ENCODE measurements at places on chromosomes 5 and 9.

GRCh38 chr5:62614355-62614754 lies 35.7 kb downstream of the LRRC70 start:
- no peak for DNase-seq

- DNase-seq, result no peak
Observed at GRCh38 chr5:34914671-34915138, 599 bp downstream of the RAD1 start.

GRCh38 chr5:161155451-161155850 lies 303.4 kb upstream of the ATP10B start:
- no peak for DNase-seq

GRCh38 chr5:53476531-53477480 lies 3.6 kb upstream of the FST start:
- peak; percentile 58 for DNase-seq

- DNase-seq, result no peak
Observed at GRCh38 chr9:33146298-33146697, 20.8 kb downstream of the B4GALT1 start.

GRCh38 chr5:132180134-132180745 lies 47.4 kb downstream of the P4HA2 start:
- peak; percentile 77 for DNase-seq

DNA sequence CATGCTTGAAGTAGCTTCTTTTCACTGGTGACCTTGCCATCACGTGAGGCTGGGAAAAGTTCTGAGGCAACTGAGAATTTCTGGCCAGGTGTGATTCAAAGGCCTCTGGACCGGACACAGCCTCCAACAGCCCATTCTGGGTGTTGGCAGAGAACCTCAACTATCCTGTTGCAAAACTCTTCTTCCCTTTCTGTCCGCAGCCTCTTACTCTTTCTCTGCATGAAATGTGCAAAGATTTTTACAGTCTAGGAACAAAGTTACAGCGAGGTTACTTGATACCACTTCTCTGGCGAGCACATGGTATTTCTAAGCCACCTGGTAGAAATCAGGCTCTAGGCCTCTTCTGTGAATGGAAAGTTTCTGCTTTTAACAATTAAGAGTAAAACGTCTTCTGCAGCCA lies 79.2 kb downstream of the FREM1 start:
- DNase-seq, result no peak

- DNase-seq, result no peak
Observed at GRCh38 chr5:164680812-164681520, 1175.5 kb downstream of the MAT2B start.

- no peak for DNase-seq
Observed at GRCh38 chr5:67149951-67150523, 46.6 kb downstream of the CD180 start.

DNA sequence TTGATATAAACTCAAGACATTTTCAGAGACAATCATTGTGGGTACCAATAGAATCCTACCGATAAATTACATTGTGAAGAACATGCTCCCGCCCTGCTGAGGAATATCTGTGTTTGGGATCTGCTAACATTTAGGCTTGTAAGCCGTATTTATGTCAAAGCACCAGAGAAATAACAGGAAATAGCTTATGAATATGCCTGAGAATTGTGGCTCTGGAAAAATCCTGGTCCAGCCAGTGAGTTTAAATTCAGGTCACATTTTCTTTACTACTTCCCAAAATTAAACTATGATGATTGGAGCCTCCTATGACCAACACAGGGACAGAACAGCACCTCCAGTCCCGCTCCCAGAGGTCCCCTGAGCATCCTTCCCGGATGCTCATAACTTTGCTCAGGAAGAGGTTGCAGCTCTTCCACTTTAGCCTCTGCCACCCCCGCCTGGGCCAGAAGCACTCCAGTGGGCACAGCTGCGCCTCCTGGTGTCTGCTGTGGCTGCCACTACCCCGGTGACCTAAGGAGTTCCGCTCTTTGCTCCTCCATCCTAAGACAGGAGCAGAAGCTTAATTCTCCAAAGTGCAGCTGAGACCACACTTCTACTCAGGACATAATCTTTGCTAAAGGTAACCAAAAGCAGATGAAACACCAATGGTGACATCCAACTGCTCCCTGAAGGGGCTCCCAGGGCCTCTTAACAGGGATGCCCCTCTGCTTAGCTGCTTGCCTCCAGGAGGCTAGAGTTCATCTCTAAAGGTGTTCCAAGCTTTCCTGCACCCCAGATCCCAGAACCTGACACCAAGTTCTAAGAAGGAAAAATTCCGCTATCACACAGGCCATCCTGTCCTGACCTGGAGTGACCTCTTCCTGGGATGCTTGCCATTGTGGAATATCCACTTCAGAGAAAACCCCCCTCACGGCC lies 58.8 kb downstream of the SLC1A1 start:
- peak; percentile 6 for DNase-seq

DNA sequence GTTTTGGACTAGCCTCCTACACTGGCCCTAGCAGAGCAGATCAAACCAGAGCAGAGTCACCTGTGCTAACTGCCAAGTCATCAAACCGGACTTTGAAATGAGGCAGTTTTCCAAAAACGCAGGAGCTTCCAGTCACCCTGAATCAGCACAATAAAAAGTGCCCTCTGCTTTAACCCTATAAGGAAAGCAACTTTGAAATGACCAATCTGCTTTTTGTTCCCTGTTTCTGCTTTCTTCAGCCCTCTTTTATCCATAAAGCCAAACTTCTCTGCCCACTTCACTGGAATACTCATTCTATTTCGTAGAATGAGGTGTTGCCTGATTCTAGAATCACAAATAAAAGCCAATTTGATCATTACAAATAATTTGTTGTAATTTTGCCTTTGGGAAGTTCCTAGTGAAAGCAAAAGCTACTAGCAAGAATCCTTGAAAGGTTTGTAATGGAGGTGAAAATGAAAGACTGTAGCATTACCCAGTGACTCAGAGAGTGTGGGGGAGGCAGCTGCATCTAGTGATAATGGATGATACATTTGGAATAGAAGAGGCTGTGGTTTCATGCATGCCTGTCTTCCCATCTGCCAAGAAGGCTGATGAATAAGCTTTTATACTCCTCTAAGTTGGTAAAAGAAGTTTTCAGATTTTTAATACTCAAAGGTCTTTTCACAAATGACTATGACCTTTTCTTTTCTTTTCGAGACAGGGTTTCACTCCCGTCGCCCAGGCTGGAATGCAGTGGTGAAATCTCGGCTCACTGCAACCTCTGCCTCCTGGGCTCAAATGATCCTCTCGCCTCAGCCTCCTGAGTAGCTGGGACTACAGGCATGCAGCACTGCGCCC lies 14.9 kb downstream of the SPAAR start:
- DNase-seq, result peak; percentile 91

DNA sequence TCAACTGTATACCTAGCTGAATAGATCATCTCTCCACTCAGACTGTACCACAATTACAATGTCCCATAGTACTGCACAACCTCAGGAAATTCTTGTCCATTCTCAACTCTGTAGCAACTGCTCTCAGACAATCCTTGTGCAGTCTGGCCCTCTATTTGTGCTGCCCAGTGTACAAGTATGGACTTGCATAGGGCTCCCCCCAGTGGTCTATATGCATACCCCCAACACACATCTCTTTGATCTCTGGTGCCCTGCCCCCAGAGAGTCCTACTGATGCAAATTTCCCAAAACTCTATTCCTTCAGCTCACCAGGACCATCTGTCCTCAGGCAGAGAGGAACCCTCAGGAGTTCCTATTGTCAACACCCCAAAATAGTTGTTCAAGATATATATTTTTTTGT lies 205.3 kb downstream of the SLCO4C1 start:
- DNase-seq, result no peak

- DNase-seq, result peak; percentile 22
Observed at GRCh38 chr5:39891376-39891775, 466.6 kb upstream of the DAB2 start.

GRCh38 chr5:5805916-5806315 lies 383.4 kb downstream of the ICE1 start:
- no peak for DNase-seq

- DNase-seq, result no peak
Observed at GRCh38 chr5:97047076-97047475, 95.3 kb downstream of the LIX1 start.

- no peak for DNase-seq
Observed at GRCh38 chr5:136104306-136104965, 28.2 kb upstream of the SMAD5 start.

- no peak for DNase-seq
Observed at GRCh38 chr9:22160221-22160620, 151.1 kb upstream of the CDKN2B start.

- peak; percentile 50 for DNase-seq
Observed at GRCh38 chr9:120916588-120916987, 10.0 kb downstream of the TRAF1 start.

DNA sequence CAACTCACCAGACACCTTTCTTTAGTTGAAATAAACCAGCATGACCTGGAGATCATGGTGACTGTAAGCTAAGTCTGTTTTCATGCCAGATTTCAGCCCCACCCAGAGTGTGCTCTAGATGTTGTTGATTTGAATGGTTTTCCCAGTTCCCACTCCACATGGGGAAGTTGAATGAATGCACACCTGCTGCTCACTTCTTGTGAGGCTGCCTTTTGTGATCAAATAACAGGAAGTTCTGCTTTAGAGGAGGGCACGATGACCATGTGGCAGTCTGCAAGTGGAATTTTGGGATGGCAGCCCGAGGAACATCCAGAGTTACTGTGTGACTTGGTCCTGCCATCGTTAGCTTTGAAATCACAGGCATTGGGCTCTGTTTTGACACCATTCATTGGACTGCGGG lies 18.7 kb downstream of the SLC46A2 start:
- DNase-seq, result no peak

DNA sequence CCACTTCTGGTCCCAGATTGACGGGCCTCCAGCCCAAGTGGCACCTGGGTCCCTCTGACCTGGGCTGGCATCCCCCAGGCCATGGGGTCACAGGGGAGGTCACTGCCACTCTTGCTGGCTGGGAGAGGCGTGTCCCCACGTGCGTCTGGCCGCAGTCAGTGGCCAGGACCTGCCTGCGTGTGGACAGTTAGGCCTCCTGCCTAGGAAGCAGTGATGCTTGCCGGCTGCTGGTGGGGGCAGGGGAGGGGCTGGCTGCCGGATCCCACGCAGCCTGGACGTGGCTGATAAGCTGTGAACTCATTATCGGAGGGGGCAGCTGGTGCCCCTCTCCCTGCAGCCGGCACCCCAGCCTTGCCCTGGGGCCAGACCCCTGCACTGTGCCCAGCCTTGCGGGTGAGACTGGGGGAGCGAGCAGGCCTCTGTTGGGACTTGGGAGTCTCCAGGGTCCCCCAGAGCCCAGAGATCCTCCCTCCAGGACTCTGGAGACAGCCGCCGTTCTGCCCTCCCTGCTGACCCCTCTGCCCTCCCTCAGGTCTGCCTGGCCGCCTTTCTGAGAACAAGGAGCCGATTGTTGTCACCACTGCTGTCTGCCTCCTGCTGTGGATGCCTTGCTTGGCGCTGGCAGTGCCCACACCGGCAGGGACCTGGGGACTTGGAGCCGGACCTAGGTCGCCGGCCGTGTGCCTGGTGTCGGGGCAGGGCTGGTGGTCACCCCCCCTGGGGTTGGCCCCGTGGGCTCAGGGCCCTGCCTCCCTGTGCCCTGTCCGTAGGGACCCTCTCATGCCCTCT lies 12.3 kb downstream of the RXRA start:
- DNase-seq, result no peak

DNA sequence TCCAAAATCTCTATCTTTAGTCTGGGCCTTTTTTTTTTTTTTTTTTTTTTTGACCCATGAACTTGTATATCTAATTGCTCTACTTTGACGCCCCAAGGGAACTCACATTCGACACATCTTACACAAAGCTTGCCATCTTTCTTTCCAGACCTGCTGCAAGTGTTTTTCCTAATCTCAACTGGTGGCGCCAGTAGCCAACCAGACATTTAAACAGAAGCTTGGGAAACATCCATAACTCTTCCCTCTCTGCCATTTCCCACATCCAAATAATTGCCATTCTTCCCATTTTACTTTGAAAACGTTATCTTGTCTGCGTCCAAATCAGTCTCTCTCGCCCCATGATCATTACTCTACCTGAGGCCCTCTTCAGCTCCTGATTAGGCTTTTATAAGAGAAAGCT lies 130.9 kb downstream of the PAPPA start:
- DNase-seq, result no peak

GRCh38 chr5:16291474-16291873 lies 111.9 kb upstream of the MARCHF11 start:
- DNase-seq, result no peak

GRCh38 chr9:75390951-75391350 lies 302.6 kb downstream of the OSTF1 start:
- no peak for DNase-seq

DNA sequence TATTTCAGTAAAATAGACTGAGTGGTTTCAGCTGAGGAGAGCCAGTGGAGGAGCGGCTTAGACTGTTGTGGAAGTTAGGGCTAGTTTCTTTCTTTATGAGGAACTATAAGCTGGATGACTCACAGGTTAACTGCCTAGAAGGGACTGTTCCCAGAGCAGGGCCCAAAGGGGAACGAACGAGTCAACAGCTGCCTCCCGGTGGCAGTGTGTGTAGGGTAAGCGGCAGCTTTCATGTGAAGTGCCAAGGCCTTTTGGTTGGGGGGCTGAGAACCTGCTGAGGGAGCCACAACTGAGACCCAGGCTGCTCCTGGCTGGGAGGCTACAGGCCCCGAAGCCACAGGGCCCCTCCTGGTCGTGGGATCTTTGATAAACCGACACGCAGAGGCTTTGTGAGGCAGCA lies 7.0 kb downstream of the SQSTM1 start:
- peak; percentile 70 for DNase-seq

DNA sequence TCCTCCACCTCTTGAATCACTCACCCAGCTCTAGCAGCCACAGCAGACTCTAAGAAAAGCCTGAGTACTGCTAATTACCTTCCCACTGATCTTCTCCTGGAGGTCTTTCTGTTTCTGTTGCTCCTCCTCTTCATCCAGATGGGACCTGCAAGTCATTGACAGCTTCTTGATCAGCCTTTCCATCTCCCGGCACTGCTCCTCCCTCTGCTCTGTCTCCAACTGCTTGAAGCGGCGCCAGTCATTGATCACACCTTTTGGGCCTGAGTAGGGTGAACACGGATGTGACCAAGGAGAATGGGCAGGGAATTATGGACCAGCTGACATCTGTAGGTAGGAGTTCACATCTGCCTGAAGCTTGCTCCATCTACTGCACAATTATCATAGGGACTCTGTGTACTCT lies 5.5 kb downstream of the PDCL start:
- no peak for DNase-seq

GRCh38 chr9:109027176-109027575 lies 13.9 kb upstream of the CTNNAL1 start:
- no peak for DNase-seq

DNA sequence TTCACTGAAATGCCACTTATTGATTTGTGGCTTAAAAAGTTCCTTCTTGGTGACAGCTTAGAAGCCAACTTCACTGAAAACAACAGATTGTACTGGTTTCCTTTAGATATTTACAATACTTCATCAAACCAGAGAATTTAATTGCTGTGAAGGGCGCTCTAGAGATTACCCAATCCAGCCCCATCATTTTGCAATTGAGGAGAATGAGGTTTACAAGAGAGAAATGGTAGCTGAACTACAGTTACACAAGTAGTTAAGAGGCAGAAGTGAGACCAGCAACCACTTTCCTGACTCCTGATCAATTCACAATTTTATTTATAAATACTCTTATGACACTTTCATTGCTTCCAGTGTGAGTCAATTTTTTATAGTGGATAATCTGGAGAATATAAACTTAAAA lies 103.5 kb upstream of the APC start:
- DNase-seq, result no peak

- DNase-seq, result no peak
Observed at GRCh38 chr5:87027570-87027969, 240.1 kb upstream of the RASA1 start.

- no peak for DNase-seq
Observed at GRCh38 chr9:129318121-129319075, 140.3 kb upstream of the IER5L start.

GRCh38 chr5:3424946-3425345 lies 170.7 kb upstream of the IRX1 start:
- no peak for DNase-seq

GRCh38 chr5:95848701-95849100 lies 26.2 kb upstream of the GLRX start:
- no peak for DNase-seq
